ENCODE measurements at places on chromosomes 4 and X.

- DNase-seq, result no peak
Measured at GRCh38 chr4:174532445-174532844, 10.2 kb upstream of the HPGD start.

DNA sequence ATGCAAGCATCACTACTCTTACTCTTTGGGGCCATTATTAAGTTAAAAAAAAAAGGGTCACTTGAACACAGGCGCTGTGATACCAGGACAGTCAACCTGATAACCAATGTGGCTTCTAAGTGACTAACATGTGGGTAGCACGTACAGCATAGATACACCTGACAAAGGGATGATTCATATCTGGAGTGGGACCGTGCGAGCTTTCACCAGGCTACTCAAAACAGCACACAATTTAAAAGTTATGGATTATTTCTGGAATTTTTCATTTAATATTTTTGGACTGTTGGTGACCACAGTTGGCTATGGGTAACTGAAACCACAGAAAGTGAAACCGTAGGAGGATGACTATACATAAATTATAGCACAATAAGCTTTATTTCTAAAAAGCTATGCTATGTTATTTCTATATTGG lies 113.8 kb upstream of the STIM2 start:
- DNase-seq, result no peak

- DNase-seq, result no peak
Measured at GRCh38 chr4:118955515-118955914, 66.9 kb downstream of the SYNPO2 start.

DNA sequence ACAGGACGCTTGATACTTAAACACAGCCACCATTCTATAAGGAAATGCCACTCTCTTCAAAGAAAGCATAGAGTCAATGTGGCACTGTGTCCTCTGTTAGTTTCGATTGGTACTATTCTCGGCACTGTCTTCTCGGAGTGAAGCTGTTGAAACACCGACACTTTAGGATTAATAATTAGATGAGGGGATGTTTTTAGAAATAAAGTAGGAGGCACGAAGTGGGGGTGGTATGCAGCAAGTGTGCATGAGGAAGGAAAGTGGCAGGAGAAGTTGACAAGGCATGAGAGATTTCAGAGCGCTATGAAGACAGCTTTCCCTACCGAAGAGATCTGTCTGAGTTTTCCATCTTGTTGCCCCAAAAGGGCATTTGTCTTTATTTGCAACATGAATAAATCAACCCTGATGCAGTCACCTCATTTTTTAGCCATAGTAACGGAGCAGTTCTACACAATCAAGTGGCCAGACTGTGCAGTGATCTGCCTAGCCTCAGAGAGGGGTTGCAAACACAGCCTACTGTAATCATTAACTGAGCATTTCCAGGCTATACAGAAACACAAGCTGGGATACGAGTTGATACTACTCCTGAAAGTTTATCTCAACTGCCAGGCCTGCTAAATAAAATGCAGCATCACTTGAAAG lies 8.3 kb downstream of the GPRIN3 start:
- no peak for DNase-seq

DNA sequence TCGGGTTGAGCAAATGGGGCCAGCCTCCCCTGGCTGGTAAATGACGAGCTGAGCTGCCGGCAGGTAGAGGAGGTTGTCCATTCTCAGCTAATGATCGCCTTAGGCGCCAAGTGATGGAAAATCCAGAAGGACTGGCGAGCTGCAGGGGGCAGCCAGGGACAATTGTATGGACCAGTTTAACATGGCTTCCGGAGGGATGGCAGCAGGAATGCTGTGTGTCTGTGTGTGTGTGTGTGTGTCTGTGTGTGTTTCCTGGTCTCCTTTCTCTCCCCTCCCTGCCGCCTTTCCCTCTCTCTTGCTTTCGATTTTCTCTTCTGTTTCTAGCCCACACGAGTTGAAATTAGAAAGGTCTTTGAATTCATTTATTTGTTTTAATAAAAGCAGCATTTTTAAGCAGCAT lies 45.2 kb upstream of the BCOR start:
- DNase-seq, result no peak

- DNase-seq, result no peak
Measured at GRCh38 chrX:26851981-26852380, 611.2 kb downstream of the PPP4R3C start.

DNA sequence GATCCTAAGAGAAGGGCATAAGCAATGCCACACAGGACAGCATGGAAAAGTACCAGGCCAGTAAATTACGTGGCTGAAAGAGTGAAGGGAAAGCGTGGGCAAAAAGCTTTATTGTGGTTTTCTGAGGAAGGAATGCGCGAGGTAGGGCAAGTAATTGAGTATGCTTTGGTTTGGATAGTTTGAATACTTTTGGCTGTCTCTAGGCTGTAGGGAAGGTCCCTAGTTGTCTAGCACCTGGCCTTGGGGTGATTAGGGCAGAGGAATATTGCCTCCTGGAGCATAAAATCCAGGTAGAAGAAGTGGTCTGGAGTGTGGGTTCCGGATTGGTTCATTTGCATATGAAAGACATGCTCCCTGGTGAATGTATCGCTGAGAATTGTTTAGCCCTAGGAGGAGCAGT lies 46.4 kb upstream of the NALF2 start:
- no peak for DNase-seq

- no peak for DNase-seq
Measured at GRCh38 chr4:143202824-143203223, 18.1 kb downstream of the USP38 start.

Measured in breast epithelium (tissue), 4 donors.